ENCODE measurements at places on chromosomes 6 and 20.

- DNase-seq: no peak
Measured at GRCh38 chr6:18207438-18207837, 52.2 kb downstream of the KDM1B start.

DNA sequence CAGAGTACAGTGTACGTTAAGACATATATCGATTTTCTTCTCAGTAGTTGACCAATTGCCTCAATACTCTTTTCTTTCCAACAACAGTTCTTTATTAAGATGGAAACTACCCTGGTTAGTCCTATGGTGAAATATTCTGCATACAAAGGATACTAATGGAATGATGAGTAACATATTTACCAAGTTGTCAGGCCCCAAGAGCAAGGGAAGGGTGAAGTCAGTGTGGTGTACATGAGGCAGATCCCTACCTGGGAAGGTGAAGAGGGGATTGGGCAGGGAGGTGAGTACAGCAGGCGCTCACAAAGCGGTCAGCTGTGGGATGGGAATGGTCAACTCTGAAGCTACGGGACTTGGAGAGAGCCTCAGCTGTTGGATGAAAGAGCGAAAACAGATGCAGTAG, 29.7 kb downstream of the GJA1 start:
- no peak for DNase-seq

- DNase-seq: peak; percentile 88
Measured at GRCh38 chr6:44064089-44064947, 62.9 kb downstream of the MRPL14 start.

DNA sequence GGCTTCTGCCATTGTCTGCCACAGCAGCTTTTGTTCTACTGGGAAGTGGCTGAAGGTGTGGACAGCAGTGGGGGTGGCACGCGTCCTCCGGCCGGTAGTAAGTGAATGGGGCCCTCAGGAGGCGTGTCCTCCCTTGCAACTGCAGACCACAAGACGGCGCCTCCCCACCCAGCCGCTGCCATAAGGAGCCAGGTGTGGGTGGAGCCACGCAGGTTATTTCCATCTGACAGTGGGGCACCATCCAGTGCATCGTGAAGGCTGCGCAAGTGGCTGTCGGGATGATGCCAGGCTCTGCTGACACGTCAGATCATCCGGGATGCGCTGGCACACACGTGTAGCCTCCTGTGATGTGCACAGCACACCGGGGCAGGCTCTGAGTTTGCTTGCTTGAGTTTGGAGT, 379.7 kb downstream of the CDH4 start:
- DNase-seq: no peak

Data from fibroblast of skin of scalp (primary cell).